Caco-2 (cell line): ENCODE measurements at places on chromosomes 5 and 9.

DNA sequence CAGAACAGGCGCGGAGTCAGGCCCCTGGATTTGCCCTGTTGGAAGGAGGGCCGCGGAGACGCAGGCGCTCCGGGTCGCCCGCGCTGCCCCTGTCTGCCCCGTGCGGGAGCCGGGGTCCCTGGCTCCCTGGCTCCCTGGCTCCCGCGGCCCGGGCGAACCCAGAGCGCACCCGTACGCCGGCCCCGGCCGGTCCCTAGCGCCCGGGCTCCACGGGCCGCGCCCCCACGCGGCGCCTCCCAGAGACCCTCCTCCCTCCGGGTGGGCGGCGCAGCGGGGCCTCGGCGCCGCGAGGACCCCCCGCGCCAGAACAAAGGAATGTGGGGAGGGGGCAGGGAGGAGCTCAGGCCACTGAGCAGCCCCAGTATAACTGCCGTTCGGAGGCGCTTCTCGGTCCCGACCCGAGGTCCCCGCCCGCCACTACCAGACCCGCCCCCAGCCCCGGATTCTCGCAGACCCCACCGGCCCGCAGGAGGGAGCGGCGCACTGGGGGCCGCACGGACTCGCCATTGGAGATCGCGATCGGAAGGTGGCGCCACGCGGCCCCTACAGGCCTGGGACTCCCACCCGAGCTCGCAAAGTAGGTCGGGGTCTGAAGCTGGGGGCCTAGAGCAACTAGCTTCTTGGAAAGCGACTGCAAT is 2.4 kb downstream of the NFIL3 start:
- DNase-seq = no peak

DNA sequence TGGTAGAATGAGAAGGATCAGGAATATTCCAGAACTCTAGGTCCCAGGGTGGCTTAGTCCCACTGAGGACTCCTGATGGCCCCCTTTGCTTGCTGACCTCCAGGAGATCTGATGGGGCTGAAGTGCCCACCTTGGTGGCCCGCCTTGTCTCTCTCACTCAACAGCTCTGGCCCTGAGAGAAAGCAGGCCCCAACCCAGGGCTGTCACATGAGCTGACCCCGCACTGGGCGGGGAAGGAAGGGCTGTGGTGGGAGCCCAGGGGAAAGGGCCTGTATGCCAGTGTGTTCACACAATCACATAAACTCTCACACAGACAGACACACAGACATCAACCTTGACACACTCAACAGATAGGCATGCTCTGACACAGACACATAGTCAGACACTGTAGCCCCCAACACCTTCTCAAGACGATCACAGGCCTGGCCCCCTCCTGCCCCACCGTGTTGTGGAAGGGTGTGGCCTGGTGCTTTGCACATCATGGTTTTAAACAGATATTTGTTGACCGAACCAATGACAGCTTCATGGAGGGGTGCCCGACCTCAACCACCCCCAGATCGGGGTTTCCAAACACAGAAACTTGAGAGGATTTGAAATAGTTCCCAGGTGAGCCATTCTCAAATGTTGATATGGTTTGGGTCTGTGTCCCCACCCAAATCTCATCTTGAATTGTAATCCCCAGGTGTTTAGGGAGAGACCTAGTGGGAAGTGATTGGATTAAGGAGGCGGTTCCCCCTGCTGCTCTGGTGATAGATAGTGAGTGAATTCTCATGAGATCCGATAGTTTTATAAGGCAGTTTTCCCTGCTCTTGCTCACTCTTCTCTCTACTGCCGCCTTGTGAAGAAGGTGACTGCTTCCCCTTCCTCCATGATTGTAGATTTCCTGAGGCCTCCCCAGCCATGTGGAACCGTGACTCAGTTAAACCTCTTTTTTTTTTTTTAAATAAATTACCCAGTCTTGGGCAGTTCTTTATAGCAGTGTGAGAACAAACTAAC is 48.5 kb upstream of the HAND1 start:
- no peak for DNase-seq

DNA sequence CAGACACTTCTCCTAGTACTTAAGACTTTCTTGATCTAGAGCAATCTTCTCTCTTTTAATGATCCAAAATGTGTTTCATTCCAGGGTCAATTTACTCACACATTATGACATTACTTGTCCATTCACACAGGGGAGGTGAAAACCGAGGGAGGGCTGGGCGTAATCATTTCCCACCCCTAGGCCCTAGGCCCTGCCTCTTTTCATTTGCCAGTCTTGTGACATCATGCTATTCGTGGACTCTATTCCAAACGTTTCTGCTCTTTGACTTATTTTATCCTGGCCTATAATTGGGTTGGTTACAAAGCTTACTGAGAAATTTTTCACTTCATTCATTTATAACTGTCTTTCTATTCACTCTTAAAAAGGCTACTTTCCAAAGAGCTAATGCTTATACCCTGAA is 2.4 kb downstream of the DCAF12 start:
- DNase-seq = no peak

DNA sequence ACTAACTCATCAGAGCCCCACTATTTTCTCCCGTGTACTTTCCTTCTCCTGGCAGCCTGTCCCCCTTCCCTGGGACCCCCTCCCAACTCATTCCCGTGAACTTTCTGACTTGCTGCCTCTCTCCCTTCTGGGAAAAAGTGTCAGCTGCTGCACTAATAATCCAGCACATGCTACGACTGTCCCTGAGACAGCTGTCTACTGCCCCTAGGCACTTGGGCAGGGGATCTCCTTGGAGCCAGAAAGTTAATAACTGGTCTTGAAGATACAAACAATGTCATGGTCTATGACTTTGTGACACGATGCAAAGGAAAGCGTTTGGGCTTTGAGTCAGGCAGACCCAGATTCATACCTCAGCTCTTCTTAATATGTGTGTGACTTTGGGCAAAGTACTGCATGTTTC is 10.1 kb upstream of the RNF183 start:
- DNase-seq = no peak

- peak; percentile 69 for DNase-seq
These were observed 115.5 kb downstream of the COL23A1 start for GRCh38 chr5:178474562-178475184.

DNA sequence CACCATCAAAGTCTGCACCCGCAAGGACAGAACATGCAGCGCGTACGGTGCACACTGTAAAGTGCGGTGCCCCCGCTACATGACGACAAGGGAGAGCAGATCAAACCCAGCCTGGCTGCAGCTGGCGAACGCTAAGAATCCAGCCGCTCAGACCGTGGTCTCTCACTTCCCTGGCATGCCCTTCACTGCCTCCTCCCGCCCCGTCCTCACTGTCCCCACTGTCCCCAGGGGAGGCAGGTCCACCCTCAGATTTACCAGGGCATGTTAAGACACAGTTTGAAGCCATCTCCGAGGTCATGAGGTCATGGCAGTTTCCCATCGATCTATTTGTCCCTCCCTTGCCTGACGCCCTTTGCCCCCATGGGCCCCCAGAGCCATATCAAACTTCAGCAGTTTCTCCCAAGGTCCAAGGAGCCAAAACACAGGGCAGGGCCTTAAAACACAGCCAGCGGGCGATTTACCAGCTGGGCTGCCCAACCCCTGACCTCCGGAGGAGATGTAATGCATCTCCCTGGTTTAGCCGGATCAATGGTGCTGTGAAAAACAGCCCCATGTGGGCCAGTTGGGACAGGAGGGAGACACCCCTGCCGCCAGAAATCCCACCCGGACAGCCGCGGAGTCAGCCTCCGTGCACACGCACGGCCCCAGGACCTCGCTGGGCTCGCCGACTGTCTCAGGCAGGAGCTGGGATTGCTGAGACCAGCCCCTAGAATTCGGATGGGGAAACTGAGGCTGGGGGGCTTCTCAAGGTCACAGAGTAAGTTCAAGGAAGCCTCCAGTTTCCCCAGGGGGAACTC is 52.3 kb upstream of the FUBP3 start:
- no peak for DNase-seq

GRCh38 chr5:151921916-151922315 is 2.7 kb downstream of the GLRA1 start:
- DNase-seq = no peak

DNA sequence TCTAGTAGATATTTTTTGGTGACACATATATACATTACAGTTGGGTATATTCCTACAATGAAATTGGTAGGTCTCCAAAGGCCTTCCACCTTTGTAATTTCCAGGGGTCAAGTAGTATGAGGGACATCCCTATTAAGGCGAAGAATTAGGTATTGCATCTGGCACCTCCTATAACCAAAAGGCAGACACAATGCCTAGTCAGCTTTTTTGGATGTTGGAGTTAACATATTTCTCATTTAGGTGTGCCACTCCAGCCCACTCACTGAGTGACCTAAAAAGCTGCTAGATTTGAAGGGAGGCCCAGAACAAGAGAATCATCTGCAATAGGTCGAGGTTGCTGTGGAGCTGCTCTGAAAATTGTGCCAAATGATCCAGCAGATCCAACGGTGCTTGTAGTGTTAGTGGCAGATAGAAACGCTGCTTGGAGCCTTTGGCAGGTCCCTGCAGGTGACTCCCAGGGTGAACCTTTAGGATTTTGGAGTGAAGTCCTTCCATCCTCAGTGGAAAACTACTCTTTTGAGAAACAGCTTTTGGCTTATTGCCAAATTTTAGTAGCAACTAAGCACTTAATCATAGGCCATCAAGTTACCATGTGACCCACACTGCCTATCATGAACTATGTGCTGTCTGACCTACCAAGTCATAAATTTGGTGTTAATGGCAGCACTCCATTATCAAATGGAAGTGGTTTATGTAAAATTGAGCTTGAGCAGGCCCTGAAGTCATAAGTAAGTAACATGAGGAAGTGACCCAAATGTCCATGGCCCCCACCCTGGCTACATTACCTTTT is 15.7 kb upstream of the FNIP1 start:
- DNase-seq = no peak

DNA sequence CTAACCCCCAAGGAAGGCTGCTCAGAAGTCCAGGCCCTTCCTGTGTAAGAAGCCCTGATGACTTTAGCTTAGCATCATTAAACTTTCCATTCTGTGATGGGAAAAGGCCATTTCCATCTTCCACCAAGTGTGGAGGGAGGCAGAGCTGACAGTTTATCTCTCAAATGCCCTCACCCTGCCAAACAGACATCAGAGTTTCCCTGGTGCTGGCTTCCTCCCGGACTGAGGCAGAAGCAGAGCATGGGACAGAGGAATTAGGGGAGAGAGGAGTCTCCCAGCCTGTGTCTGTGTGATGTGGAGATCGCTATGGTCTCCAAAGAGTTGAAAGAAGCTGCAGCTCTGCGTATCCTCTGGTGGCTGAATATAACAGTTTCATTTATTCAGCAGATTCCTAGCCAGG is 57.4 kb upstream of the CTNNA1 start:
- no peak for DNase-seq
